ENCODE measurements at places on chromosomes 5 and 9. TPM values are rescaled to one million over a fixed set of nuclear protein-coding genes. Genes with fewer than 3 reads are reported as not detected.
A peak's percentile ranks its signal among the peaks of the same experiment; 100 is the strongest.

DNA sequence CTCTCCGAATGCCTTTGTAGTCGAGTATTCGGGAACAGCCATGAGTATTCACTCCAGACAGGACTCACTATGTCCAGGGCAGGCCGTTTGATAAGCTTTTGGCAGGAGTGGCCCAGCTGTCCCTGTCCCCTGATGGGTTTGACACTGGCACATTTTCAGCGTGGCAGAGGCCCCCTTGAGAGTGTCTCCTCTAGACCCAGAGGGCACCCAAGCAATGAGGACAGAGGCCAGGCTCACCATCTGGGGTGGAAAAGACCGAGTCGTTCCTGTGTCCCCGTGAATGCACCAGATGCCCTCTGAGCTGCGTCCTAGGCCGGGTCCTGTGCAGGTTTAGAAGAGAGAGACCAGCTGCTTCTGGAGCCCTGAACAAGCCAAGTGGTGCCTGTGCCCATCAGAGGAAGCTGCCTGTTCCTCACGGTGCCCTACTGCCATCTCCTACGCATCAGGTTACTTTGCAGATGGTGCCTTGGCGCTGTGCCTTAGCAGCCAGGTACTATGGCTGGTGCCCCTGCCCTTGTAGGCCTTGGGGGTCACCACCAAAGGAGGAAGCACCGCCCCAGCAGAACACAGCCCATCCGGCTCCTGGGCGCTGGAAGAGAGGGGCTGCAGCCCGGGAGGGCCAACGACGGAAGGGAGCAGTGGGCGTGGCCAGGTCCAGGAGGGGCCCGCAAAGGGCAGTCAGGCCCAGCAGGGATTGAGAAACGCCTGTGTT lies 42.4 kb downstream of the LRSAM1 start:
- no peak for DNase-seq

DNA sequence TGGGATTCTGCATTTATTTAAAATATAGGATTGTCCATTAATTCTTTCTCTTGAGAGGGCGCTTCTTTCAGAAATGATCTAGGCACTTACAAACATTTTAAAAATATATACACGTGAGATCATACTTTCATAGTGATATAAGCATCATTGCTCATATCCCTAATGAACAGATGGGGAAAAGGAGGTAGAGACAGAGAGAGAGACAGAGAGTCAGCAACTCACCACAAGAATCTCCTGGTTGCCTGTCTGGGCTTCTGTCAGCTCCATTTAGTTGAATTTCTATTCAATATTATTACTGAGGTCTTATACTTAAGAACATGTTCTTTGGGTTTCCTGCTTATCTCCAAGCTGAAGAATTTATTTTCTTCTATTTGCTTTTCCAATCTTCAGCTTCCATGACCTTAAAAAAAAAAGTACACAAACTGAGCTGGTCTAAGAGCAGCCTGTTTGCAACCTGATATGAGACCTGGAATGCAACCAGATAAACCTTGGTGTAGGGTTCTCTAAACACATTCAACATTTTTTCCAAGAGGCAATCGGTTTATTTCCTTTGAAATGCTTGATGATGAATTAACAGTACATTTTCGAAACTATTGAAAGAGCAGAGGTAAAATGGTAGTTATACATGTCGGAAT lies 51.6 kb upstream of the LIFR start:
- no peak for DNase-seq

DNA sequence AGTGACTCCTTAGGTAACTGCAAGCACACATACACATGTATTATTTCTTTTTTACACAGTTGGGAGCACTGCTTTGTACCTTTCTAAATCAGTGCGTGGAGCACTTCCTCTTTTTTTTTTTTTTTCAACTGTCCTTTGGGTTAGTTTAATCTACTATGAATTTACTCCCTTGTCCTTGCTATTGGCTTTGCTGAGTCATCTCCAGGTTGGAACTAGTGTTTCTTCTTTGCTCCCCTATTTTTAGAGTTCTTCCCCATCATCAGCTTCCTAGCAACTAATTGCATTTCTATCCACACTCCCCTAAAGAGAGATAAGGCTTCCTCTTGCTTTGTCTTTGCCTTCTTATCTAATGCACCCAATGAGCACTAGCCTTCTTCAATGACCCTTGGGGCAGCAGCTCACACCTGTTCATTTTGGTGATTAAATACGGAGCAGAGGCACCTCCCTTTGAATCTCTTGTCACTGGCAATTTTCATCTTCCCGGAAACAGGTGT lies 24.3 kb downstream of the S100Z start:
- DNase-seq, result no peak

Gene SLC27A6
- under 0.01 TPM for total RNA-seq

Gene GDA
- not detected for total RNA-seq

GRCh38 chr5:136399527-136399926 lies 34.2 kb upstream of the TRPC7 start:
- no peak for DNase-seq

DNA sequence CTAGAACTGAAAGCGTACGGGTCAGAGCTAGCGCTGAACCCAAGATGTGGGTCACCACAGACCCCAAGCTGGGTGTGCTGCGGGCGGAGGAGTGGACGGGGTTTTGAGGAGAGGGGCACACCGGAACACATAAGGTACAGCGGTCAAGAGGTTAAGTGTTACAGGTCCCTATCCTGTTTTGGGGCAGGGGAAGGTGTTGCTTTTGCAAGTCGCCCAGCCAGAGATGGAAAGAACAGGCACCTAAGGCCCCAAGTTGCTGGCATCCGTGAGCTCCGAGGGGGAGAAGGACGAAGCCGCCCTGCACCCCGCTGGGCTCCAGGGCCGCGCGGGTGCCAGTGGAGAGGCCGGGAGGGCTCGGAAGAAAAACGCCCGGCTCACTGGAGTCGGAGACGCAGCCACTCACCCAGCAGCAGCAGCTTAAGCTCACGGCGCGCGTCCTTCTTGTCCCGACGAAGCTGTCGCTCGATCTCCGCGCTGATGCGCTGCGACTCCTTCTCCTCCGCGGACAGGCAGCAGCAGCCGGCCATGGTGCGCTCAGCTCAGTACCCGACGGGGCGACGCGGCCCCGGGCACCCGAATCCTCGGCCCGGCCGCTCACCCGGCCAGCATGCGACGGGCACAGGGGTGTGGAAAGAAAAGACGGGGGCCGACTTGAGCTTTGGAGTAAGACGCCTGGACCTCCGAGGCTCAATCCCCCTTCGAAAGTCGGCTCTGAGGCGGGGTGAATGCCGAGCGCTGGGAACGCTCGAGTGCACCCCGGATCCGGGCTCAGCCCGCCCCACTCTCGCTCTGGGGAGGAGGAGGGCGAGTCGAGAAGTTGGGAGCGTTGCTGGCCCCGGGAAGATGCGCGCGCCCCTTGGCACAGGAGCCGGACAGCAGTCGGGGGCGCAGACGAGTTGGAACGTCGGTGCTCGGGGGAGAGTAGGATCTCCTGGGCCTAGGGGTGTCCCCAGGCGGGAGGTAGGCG lies 572 bp downstream of the GNA14 start:
- DNase-seq, result peak; percentile 54

GRCh38 chr5:147391781-147392180 lies 118.1 kb downstream of the DPYSL3 start:
- peak; percentile 67 for DNase-seq

GRCh38 chr5:124871303-124871702 lies 124.9 kb upstream of the ZNF608 start:
- peak; percentile 39 for DNase-seq

- peak; percentile 33 for DNase-seq
Observed at GRCh38 chr9:111898331-111899096, 1.9 kb downstream of the UGCG start.

Gene SAXO1
- not detected for total RNA-seq

Gene NSMF
- total RNA-seq, result 11.6 TPM

DNA sequence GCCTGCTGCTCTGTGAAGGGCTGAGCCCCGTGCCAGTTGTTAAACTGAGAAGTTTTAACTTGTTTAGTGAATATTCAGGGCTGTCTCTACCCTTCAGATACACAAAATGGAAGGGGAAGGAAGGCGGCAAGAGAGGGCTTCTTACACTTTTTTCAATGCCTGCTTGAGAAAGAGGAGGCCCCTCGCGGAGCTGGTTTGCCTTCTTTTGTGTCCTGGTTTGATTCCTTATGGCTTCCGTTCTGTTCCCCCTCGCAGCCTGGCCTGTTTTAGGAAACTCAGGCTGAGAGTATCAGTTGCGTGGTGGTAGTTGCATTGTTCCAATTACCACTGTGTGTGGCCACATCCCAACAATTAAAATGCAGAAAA lies 1.0 kb downstream of the FAM53C start:
- peak; percentile 25 for DNase-seq

DNA sequence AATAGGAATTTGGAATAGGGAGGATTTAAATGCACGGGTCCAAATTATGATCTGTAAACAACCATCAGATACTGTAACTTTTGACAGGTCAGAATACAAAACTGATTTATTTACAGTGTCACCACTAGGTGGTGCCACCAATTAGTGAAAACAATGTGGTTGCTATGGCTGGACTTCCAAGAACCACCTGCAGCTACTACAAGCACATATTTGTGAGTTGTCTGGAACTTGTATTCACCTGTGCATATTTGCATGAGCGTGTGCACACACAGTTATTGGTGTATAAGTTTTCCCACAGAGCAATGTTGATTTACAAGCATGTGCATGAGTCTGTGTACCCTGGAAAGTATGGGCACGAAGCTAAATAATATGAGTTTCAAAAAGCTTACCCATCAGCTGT lies 3.0 kb upstream of the HRCT1 start:
- peak; percentile 75 for DNase-seq

GRCh38 chr5:115661101-115661500 lies 35.3 kb upstream of the TMED7 start:
- no peak for DNase-seq

DNA sequence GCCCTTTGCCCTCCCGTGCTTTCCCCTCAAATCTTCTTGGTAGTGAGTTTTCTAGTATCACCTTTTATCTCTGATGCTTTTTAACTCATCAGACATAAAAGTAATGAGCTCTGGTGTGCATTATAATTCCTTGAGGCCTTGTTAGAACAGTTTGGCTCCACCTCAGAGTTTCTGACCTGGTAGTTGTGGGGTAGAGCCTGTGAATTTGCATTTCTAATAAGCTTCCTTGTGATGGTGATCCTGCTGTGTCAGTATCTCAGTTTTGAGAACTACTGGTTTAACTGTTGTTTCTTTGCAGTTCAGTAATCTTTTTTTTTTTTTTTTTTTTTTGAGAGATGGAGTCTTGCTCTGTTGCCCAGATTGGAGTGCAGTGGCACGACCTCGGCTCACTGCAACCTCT lies 31.1 kb downstream of the UBE2D2 start:
- DNase-seq, result no peak

Gene MARVELD2
- total RNA-seq, result 2.0 TPM

DNA sequence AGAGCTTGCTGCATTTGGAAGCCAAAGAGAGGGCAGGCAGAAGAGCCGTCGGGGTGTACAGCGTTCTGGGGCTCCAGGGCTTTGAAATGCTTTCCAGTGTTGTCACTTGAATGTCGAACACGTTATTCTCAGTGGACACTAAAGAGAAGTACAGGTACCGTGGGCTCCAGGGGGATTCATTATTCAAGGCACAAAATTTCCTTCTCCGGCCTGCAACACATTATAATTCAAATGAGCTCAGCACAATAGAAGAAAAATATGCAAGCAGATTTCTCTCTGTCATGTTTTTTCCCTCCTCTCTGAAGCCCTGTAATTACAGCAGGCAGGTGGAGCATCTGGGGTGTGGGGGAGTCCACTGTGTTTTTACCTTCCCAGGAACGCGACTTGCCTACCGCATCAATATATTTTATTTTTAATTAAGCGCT lies 293.1 kb downstream of the ZSWIM6 start:
- no peak for DNase-seq

GRCh38 chr9:19156026-19156474 lies 28.8 kb upstream of the PLIN2 start:
- DNase-seq, result no peak

DNA sequence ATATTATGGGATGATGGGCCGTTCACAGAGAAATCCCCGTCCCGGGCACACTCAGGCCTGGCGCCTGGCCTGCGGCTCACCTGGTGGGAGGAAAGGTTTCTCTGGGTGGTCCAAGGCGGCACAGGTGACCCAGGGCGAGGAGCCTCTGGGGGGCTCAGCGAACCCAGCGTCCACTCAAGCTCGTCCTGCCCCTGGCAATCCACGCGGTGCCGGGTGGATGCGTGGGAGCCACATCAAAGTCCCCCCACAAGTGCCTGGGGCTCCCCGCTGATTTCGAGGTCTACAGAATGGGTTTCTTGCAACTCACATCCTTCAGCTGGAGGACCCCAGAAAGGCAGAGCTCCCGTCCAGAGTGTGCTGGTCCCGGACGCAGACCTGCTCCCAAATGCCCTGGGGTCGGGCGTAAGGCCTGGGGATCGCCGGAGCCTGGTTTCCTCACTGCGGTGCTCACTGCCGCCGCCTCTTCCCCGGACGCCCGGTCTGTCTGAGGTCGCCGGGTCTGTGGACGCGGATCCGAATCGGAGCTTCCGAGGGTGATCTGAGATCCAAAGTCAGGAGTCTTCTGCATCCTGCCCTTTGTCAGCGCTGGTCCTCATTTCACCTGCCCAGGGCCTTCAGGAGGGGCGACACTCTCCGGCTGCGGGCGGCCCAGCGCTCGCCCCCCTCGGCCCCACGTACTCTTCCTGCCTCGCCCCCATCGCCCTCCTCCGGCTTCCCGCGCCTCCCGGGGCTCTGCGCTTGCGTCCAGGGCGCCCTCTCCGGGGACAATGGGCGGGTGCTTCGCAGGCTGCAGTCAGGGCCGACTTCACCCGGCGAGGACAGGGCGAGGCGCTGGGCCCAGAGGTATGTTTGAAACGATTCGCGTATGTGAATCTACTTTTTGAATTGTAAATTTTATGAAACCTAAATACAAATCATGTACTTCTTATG lies 20.0 kb upstream of the RUFY1 start:
- peak; percentile 68 for DNase-seq

DNA sequence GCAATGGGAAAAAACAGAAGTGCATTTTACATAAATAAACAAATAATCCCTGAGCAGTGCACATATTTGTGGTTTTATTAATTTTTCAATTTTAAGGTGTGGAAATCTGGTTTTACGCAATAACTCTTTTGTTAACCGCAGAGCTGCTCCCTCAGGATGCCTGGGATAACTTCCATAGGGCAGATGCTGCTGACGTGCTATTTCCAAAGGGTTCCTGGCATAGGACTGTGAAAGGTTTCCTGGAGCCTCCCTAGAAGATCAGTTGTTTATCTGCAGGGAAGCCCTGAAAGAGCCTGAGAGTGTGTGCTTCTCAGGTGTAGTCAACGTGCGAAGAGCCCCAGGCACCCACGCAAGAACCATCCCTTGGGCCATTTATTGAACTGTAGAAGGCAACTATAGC lies 443.5 kb downstream of the PLK2 start:
- DNase-seq, result no peak

Gene CER1
- not detected for total RNA-seq

Gene IFNA2
- not detected for total RNA-seq
